Skin of body (tissue), 3 donors: ENCODE measurements at places on chromosomes 7 and 10. TPM values are rescaled to one million over a fixed set of nuclear protein-coding genes. Genes with fewer than 3 reads are reported as not detected.
A peak's percentile ranks its signal among the peaks of the same experiment; 100 is the strongest.

DNA sequence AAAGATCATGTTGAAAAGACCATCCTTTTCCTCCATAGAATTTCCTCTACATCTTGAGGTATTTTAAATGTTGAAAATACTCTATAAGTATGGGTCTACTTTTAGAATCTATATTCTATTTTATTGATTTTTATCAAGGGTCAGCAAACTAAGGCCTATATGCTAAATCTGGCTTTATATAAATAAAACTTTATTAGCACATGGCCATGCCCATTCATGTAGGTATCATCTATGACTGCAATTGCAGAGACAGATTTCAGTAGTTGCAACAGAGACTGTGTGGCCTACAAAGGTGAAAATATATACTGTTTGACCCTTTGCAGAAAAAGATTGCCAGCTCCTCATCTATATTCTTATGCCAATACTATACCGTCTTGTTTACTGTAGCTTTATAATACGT lies 72.7 kb downstream of the TAX1BP1 start:
- no peak for DNase-seq

GNGT1 gene
- total RNA-seq = not detected

SAMD9L gene
- total RNA-seq = 7.6 TPM

DNA sequence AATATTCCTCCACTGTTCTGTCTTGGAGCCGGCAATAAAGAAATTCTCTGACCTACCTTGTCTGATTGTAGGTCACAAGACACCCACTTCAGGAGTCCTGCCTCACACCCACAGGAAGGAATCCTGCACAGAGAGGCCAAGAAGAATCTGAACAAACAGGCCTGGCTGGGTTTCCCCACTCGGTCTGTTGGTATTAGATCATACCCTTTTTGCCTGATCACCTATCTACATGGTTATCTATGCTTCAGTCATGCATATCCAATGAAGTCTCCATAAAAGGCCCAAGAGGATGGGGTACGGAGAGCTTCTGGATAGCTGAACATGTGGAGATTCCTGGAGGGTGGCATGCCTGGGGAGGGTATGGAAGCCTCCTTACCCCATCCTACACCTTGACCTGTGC lies 12.3 kb downstream of the OGDH start:
- DNase-seq = no peak

- no peak for DNase-seq
These were observed 12.0 kb downstream of the EVX1 start for GRCh38 chr7:27254625-27255024.

GRCh38 chr10:99983280-99983988 lies 26.3 kb downstream of the DNMBP start:
- peak; percentile 88 for DNase-seq

- DNase-seq = no peak
These were observed 179.6 kb downstream of the FZD1 start for GRCh38 chr7:91443862-91444261.

- DNase-seq = no peak
These were observed 25.9 kb downstream of the STEAP4 start for GRCh38 chr7:88280801-88281200.

DNA sequence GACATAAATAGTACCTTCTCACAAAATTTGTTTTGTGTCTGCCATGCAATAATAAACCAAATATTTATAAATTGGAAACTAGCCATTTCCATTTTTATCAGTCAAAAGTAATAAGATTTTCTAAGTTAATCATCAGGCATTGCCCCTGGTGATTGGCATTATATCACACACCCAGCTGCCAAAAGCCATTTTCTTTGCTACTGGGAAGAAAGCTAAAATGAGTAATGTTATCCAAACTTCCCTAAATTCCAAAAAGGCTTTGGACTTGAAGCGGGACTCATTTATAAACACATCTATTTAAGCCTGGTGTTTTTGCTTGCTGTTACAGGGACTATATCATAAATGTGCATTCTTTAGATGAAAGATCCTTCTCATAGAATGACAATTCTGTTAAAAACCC lies 86.0 kb downstream of the AKR1D1 start:
- no peak for DNase-seq

DNA sequence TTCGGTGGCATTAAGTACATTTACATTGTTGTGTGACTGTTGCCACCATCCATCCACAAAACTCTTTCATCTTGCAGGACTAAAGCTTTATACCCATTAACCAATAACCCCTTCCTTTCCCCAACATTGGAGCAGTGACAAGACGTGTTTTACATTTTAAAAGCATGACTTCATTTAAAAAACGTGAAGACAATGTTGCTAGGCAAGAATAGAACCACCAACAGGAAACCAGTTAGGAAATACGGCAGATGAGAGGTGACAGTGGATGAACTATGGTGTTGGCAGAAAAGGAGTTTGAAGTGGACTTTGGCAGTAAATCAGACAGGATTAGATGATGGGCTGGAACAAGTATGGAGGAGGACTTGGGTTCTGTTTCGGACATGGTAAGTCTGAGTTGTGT lies 17.0 kb downstream of the TMEM236 start:
- DNase-seq = no peak

DNA sequence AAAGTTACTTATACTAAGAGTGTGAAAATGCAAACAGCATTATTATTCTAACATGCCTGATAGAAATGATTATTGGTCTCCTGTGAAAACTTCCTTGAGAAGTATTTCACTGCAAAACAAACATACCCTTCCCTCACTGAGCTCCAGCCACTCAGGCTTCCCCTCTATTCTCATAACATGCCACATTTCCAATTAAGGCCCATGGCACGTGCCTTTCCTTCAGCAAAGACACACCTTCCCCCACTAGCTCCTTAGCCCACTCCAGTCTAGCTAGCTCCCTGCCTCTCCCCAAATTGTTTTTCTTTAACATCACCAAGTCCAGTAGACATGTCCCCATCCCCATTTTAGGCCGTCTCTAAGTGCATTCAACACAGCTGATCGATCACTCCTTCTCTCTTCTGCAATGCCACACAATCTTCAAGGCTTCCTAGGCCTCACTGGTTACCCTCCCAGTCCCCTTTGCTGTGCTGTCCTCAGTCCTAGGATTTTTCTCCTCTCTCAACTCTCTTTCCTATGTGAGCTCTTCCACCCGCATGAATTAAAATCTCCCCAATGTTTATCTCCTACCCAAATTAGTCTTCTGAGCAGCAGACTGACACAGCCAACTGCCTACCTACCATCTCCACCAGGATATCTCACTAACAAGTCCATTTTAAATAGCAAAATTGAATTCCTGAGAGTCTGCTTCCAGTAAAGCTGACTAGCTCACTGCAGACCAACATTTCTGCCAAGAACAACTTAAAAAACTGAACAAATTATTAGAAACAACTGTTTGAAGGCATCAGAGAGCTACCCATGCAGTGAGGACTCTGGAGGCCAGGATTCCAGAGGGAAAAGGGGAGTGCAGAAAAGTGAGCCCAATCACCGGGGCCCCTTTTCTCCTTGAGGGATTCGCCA lies 11.9 kb downstream of the CYTH3 start:
- peak; percentile 40 for DNase-seq

DNA sequence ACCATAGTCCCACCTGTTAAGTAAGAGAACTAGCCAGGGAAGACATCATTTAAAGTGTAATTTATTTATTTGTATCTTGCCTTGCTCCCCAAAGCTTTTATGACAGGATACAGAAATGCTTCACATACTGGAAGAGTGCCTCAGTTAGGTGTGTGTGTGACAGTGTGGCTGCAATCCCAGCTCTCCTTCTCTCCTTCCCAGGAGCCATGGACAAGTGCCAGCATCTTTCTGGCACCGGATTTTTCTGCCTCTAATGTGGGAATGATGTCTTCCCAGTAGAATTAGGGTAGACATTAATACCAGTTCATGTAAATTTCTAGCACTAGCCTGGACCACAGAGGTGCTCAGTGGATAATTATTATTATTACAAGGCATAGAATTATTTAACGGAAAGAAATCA lies 30.3 kb upstream of the ATXN7L1 start:
- no peak for DNase-seq

- no peak for DNase-seq
These were observed 38.7 kb upstream of the BICC1 start for GRCh38 chr10:58473976-58474375.

DNA sequence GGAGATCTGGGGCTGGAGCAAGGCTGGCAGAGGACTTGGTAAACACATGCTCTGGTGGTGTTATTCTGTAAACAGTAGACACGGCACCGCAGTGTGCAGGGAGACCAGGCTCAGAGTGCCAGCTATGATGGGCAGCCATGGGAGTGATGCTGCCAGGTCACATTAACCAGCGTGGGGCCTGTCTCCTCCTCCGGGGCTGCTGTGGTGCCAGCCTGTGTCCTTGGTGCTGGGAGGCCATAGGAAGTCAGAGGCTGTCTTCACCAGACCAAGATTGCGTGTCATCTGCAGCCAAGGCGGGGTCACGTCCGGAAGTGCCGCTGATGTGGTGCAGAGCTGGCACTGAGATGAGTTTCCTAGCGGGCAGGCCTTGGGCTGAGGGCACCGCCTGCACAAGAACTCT lies 236.0 kb downstream of the GLRX3 start:
- no peak for DNase-seq

DNA sequence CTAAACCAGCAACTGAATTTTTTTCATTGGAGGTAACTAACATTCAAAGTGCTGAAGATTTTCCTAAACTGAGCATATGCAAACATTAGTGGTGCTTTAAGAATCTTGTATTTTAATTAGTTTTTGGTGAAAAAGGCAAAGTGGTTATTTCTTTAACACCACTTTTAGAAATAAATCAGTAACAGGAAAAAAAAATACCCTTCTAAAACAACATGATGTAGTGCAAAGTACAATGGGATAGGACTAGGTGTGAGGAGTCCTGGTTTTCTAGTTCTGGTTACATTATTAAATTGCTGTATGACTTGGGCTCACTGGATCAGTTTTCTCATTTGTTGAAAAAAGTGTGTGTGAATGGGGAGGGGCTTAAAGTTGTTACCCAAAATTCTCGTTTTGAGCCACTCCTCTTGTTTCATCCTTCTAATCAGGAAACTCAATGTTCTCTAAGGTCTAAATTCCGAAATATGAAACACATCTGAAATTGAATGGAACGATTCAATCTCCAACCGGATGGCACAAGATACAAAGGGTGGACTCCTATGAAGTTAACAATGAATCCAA lies 1.8 kb downstream of the WASL start:
- no peak for DNase-seq

LIPF gene
- 0.10 TPM for total RNA-seq

DNA sequence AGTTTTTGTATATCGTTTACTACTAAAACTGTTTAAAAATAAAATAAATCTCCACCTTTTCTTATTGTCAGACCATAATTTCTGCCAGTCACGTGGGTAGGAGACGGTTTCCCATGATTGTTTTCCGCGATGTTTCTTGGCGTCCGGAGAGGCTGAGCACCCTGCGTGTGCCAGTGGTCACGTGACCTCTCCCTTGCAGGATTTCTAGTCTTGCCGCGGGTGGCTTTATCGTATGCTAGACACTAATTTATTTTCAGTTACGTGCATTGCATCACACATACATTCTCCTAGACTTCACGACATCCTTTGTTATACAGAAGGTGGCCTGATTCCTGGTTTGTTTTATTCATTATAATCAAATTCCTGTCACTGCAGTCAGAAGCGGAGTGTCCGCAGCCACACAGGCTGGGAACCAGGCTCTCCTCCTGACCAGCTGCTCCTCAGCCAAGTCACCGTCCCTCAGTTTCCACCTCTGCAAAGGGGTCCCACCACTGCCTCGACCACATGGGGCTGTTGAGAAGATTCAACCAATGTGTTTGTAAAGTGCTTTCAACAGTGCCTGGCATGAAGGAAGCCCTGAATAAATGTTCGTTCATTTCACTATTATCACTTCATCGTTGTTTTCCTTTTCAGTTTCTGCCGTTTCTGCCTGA lies 203.2 kb upstream of the PPP2R2D start:
- no peak for DNase-seq

DNA sequence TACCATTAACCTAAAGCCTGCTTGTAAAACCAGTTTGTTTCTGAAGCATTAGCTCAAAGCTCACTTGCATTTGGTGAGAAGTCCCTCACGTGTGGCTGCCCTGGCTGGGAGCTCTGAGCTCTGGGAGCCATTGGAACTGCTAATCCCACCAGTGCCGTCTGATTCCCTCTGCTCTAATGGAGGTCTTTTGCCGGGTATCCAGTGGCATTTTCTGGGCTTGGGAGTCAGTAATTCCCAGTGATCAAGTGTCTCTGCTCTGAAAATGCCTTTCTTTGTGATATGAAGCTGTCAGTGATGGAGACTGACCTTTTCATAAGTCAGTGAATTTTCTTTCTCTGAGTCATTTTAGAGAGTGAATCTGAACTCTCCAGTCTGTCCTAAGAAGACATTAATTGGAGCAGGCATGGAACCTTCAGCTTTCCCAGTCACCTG lies 36.9 kb upstream of the FAM20C start:
- no peak for DNase-seq

CNNM1 gene
- total RNA-seq = 0.20 TPM

DNAJC12 gene
- 2.7 TPM for total RNA-seq

CYP2C8 gene
- total RNA-seq = 0.30 TPM

DNA sequence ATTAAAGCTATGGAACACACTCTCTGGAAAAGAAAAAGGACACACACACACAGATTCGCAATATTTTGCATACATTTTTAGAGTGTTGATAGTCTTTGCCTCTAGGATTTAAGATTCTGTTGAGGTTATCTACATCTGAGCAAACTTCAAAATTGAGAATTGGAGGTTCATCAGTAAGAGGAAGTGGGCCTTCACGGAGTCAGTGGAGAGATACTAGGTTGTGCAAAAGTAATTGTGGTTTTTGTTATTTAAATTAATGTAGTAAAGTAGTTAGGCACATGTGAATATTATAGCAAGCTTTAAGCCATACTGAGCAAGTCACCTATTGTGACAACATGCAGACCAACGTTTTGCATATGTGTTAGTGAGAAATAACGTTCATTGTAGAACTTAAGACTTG lies 19.8 kb upstream of the NXPH1 start:
- no peak for DNase-seq

DNA sequence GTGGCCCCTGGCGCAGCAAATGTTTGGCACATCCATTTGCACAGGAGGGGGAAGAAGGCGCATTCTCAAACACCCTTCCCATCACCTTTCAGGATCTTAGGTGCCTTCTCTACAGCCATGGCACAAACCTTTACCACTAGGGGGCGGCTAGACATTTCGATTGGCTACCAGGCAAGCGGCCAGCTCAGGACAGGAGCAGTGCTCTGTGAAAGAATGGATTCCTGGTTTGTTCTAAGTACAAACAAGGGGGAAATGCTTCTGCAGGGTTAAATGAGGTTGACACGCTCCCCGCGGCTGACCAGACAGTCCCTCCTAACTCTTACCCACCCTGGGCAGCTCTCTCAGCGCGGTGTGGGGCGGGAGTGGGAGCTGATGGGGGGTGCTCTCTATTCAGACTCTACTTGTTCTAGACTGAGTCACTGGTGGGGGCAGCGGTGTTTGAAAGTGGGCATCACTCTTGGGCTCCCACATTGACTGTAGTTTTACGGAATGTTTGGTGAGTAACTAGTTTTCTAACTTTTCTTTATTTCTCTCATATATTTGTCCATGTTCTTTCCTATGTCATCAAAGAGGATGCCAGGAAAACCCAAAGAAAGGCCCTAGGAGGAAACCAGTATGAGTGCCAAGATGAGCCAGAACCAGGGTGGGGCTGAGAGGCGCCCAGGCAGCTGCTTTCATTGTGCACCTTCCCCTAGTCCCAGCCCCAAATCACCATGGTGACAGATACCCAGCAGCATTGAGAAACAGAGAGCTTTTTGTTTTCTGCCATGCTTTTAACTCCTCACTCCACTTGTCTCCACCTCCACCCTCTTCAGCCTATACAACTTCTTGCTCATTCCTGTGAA lies 61.4 kb upstream of the GPR158 start:
- DNase-seq = no peak

SFMBT2 gene
- 5.8 TPM for total RNA-seq

TLL2 gene
- 0.20 TPM for total RNA-seq
